ENCODE measurements at places on chromosomes 13 and 19.

DNA sequence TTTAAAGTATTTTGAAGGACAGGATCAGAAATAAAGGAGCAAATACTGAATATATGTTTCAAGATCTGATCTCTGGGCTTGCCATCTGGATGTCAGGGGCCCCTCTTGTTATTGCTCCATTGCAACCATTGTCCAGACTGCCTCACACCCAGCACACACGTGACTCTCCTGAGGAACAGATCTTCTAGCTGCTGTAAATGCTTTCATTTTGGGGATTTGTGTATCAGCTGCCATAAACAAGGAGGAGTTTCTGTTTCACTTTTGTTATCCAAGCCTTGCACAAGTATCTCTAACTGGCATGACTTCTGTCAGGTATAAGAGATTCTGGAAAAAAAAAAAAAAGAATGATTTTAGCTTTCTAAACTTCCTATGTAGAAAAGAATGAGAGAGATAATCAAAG is 1624.1 kb upstream of the PRR20A start:
- no peak for DNase-seq

- DNase-seq = peak; percentile 12
Observed at GRCh38 chr19:8466018-8466417, 21.2 kb downstream of the HNRNPM start.

DNA sequence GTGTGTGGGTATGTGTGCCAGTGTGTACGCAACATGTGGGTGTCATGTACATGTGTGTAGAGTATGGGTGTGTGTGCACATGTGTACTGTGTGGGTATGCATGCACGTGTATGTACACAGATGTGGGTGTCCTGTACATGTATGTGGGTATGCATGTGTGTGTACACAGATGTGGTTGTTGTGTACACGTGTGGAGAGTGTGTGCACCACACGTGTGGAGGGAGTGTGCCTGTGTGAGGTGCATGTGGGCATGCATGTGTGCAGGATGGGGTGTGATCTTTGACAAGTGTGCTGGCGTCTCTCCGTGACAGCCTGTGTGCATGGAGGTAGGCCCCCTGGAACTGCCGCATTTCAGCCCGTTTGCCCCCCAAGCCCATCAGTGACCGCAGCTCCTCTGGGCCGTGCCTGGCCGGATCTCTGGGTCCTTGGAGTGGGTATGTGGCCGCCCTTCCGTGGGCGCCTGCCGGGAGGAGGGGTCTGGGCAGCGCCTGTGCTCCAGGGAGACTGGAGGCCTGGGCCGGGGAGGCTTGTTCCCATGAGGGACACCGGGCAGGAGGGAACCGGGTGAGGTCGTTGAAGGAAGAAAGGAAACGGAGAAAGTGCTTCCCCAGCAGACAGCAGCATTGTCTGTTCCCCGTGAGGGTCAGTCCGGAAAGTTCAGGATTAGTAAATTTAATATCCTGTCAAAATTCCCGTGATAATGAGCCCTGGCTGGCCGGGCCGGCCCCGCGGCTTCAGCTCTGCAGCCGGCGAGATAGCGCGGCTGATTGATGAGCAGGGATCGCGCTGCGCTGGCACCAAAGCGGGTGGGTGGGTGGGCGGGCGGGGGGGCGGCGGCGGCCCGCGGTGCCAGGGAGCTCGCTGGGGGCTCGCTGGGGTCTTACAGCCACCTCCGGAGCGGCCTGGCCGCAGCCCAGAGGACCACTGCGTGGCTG is 91.1 kb upstream of the SOX1 start:
- no peak for DNase-seq

GRCh38 chr19:55258476-55258827 is 365 bp downstream of the PPP6R1 start:
- no peak for DNase-seq

GRCh38 chr13:38429916-38430315 is 80.3 kb downstream of the UFM1 start:
- DNase-seq = peak; percentile 14

DNA sequence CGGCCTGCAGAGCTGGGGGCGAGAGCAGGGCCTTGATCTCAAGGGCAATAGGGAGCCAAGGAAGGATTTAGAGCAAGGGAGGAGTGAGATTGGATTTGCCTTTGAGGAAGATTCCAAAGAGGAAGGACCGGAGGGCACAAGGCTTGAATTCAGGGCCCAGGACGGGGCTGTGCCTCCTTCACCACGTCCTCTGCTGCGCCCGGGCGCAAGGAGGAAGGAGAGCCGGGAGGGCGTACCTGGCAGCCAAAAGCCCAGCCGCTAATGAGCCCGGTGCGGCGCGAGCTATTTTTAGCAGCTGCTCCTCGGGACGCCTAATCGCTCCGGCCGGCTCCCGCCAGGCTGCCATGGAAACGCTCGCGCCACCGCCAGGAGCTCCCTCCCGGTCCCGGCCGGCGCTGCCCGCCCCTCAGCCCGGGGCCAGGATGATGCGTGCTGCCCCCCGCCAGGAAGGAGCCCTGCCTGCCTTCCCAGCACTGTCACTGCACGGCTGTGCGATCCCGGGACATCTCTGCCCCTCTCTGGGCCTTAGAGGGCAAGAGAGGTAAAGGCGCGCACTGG is 31.3 kb downstream of the TINCR start:
- peak; percentile 60 for DNase-seq

DNA sequence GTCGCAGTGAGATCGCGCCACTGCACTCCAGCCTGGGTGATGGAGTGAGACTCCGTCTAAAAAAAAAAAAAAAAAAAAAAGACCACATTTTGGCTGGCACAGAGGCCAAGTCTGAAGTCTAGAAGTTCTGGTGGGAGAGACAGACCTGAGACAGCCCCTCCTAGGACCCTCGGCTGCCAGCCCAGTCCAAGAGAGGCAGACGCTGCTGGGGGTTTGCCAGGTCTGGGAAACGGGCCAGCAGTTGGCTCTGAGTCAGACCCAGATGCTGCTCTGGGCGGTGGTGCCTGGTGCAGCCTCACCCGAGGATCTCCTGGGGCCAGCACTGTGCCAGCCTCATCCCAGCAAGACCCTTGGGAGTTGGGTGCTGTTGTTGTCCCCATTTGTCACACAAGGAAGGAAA is 5.8 kb downstream of the FCHO1 start:
- peak; percentile 44 for DNase-seq

- no peak for DNase-seq
Observed at GRCh38 chr19:11264452-11265176, 2.3 kb upstream of the DOCK6 start.

- DNase-seq = no peak
Observed at GRCh38 chr19:20186174-20186573, 19.2 kb downstream of the ZNF486 start.

DNA sequence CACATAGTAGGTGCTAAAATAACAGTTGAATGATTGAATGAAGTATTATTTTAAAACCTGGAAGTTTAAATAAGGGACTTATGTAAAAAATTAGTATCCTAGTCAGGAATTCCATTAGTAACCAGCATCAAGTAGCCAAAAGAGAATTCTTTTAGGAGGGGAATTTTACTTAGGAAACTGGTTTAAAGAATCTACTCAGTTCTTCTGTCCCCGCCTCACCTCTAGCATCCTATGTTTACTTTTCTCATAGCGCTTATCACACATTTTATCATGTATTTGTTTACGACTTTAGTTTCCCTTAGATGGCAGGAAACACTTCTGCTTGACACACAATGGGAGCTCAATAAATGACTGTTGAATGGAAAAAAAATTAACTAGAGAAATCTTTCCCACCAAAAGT is 229.0 kb downstream of the KLF5 start:
- DNase-seq = no peak

- DNase-seq = no peak
Observed at GRCh38 chr19:50565984-50566903, 2.0 kb downstream of the LRRC4B start.

DNA sequence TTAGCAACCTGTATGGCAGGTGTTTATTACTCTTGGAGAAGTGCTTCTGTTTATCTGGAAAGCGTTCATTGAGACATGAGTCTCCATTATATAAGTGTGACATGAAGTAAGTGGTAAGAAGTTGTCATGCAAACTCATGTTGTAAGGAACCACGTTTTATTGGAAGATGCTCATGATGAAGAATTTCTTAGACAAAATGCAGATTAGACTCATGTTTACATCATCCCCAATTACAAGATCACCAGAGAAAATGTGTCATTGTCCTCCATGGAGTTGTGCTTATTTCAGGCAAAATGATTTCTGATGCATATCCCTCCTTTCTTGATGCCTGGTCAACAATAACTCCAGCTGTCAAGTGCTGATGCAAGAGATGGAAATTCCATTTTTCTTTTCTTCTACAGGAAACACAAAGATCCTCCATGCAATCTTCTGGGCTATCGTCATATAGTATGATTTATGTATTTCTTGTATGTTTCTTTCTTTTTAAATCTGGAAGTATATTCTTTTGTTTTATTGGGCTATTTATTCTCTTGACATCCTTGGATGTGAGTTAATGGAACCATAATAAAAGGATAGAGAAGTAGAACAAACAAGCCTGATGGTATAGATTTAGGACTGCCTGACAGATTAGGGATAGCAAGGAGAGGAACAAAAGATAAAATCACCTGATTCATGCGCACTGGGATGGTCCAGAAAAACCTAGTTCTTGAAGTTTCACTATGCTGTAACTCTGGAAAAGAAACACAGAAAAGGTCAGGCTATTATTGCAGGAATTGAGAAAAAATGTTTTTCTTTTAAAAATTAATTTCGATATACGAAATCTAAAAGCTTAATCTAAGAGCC is 50.7 kb upstream of the DIAPH3 start:
- peak; percentile 36 for DNase-seq

GRCh38 chr13:72745260-72745659 is 17.5 kb downstream of the BORA start:
- no peak for DNase-seq

GRCh38 chr19:11324079-11324661 is 15.3 kb downstream of the RAB3D start:
- DNase-seq = peak; percentile 91

- no peak for DNase-seq
Observed at GRCh38 chr13:52797176-52797575, 51.3 kb downstream of the PCDH8 start.

GRCh38 chr13:33026489-33027152 is 10.4 kb downstream of the KL start:
- no peak for DNase-seq

- peak; percentile 60 for DNase-seq
Observed at GRCh38 chr13:76879203-76879882, 6.9 kb downstream of the KCTD12 start.

GRCh38 chr19:28289295-28290063 is 923.5 kb downstream of the UQCRFS1 start:
- DNase-seq = peak; percentile 64

DNA sequence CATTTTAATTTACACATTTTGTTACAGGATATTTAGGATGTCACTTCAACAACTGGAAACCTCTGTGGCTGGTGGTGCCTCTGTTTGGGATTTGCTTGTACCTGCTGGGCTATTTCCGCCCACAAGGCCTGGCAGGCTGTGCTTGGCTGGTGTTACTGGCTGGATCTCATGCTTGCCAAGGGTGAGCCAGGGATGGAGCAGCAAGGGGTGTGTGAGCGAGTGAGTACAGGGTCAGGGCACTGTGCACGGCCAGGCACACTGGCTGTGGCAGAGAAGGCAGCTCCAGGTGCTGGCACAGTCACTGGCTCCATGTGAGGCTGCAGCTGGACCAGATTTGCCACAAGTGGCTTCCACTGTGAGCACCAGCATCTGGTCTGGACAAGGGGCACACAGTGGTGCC is 1254.8 kb downstream of the SLITRK5 start:
- DNase-seq = no peak

DNA sequence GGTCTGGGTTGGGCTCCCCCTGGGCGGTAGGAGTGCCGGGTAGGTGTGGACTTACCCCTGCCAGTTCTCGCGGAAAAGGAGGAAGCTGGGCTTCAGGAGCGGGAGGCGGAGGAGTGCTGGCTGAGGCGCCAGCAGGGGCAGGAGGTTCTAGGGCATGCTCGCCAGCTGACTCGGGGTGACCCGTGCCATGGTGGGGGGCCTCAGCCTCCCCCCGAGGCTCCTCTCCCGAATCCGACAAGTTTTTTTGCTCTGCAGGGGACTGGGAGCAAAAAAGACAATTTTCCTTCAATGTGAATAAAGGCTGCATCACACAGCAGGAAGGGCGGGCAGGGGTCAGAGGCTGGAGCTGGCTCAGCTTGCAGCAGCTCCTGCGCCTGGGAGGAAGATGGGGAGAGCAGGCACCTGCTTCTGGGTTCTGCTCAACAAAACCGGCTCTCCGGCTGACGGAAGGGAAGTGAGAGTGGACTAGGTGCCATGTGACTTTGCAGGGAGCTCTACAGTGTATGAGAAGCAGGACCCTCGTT is 26.5 kb downstream of the RANBP3 start:
- DNase-seq = no peak

- peak; percentile 36 for DNase-seq
Observed at GRCh38 chr19:41936416-41936850, 8.2 kb upstream of the ERFL start.

DNA sequence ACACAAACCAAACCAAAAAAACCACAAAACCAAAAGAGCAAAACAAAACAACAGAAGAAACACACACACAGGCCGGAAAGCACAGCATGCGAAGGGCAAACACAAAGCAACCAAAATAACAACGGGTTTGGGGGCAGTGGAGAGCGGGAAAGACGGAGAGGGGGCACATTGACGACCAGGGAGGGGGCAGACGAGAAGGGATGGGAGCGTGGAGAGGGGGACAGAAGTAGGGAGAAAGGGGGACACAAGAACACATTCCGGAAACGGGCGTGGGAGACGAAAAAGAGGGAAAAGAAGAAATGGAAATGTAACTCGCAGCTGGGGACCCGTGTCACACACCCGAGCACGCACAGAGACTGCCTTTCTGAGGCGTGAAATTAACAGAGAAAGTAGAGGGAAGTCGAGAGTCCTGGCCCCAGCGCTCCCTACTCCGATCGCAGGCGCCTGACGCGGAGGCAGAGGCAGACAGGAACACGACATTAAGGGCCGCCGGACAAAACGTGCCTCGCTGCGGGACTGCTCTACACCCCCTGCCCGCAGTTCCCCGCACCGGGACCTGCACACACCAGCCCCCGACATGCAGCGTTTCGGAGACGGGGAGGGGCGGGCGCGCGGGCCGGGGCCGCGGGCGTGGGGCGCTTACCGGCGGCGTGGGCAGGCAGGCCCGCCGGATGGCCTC is 652 bp downstream of the POU4F1 start:
- no peak for DNase-seq

DNA sequence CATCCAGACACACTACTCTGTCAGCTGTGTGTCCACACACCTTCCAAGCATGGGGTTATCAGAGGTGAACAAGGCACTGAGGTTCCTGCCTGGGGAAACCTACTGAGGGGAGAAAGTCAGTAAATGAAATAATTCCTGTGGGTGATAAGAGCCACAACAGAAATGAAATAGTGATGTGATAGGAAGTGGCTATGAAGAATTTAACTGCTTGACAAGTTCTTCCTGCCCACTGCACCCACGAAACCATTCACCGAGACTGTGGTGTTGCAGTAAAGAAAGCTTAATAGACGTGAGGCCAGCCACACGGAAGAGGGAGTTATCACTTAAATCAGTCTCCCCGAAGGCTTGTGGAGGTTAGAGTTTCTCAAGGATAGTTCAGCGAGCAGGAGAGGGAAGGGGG is 353.1 kb downstream of the UQCRFS1 start:
- DNase-seq = no peak

DNA sequence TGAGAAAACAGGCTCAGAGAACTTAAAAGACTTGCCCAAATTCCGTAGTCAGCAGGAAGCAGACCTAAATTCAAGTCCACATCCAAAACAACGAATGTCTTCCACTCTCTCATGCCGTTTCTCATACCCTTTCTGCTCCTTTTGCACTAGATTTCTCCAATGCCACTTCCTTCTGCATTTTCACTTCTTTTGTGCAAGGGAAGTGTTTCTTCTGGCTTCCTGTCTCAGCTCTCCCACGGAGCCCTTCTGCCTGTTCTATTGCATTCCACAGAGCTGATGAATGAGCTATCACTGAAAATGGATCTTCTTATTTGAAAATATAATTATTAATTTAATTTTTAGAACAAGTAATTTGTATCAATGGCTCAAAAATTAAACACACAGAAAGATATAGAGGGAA is 56.1 kb upstream of the STK24 start:
- DNase-seq = peak; percentile 51

Data from fibroblast of skin of scalp (primary cell).